ENCODE measurements at places on chromosomes 2 and 18.
A peak's percentile ranks its signal among the peaks of the same experiment; 100 is the strongest.

GRCh38 chr2:178404368-178404767 lies 46.6 kb downstream of the PRKRA start:
- DNase-seq, result peak; percentile 37

GRCh38 chr2:170525566-170525900 lies 189.6 kb upstream of the SP5 start:
- DNase-seq, result no peak

DNA sequence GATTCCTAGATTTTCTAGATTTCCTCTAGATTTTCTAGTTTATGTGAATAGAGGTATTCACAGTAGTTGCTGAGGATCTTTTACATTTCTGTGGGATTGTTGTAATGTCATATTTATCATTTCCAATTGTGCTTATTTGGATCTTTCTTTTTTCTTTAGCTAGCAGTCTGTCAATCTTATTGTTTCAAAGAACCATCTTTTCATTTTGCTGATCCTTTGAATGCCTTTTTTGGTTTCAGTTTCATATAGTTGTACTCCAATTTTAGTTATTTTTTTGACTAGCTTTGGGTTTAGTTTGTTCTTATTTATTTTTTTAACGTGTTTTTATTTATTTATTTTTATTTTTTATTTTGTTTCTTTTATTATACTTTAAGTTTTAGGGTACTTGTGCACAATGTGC lies 24.5 kb downstream of the CLIP4 start:
- DNase-seq, result no peak

DNA sequence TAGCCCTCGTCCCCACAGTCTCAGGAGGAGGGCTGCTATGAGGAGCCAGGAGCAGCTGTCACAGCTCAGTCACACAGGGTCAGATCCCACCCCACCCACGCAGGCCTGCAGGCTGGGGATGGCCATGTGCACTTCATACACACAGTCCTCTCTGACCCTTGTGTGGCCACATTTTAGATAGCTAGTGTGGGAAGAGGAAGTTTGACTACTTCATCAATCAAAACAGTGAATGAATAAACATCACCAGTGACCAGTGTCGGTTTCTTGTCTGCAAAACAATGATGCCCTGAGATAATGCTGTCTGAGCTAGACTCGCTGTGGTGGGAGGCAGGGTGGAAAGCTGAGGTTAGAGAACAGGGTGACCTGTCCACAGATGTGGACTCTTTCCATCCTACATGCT lies 107.1 kb downstream of the PIEZO2 start:
- no peak for DNase-seq

DNA sequence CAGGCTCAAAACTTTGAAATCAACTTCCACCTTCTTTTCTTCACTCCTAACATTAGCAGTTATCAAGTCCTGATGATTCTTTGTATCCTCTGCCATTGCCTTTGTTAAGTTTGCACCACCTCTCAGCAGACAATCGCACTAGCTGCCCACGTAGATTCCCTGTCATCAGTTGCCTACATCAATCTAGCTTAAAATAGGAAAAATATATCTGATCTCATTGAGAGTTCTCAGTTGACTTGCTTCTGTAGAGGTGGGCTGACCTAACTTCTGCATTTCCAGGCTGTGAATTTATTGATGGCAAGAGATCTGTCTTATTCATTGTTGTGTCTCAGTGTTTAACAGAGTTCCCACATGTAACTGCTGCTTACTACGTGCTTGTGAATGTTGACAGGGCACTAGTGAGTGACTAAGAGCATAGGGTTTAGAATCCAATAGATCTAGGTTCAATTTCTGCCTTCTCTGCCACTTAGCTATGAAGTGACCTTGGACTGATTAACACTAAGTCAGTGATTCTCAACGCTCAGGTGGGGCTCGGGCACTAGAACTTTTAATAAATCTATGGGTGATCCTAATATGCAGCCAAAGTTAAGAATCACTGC lies 3.7 kb upstream of the INSIG2 start:
- DNase-seq, result no peak

GRCh38 chr2:35410431-35411061 lies 945.0 kb upstream of the CRIM1 start:
- DNase-seq, result no peak

DNA sequence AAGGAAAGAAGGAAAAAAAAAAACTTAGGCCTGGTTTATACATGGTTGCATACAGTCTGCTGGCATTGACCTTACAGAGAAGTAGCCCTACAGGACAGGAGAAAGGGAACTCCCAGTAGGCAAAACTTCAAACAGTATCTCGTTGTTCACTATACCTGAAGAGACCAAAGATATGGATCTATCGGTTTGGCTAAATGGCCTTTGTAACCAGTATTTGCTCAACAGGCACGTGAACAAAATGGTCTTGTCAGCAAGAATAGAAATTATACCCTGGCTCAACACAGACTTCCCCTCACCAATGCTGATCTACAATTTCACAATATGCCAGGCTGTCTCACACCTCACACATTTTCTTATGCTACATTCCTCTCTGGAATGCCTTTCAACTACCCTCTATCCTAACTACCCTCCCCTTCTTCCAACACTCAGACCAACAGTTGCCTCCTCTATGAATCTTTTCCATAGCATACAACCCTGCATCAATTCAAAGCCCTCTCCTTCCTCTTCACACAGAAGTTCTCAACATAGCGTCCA lies 13.7 kb downstream of the HYCC2 start:
- no peak for DNase-seq

- no peak for DNase-seq
Measured at GRCh38 chr18:73959352-73959751, 188.3 kb downstream of the FBXO15 start.

- DNase-seq, result no peak
Measured at GRCh38 chr18:22846088-22846683, 86.9 kb upstream of the RBBP8 start.

GRCh38 chr18:13306583-13306982 lies 88.0 kb downstream of the LDLRAD4 start:
- no peak for DNase-seq

GRCh38 chr18:57009844-57010243 lies 137.0 kb upstream of the BOD1L2 start:
- DNase-seq, result no peak

DNA sequence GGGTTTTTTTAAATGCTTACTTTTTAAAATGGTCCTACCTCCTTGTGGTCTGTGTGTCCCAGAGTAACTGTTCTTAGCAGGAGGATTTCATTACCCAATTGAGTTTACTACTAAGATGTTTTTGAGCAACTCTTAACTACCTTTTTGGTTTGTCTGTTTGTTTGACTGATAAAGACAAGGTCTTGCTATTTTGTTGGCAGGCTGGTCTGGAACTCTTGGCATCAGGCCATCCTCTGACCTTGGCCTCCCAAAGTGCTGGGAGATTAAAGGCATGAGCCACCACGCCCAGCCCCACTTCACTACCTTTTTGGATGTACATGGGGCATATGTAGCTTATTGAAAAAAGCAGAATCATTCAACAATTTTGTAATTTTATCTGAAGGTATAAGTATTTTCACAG lies 14.9 kb downstream of the MRPS9 start:
- DNase-seq, result no peak

DNA sequence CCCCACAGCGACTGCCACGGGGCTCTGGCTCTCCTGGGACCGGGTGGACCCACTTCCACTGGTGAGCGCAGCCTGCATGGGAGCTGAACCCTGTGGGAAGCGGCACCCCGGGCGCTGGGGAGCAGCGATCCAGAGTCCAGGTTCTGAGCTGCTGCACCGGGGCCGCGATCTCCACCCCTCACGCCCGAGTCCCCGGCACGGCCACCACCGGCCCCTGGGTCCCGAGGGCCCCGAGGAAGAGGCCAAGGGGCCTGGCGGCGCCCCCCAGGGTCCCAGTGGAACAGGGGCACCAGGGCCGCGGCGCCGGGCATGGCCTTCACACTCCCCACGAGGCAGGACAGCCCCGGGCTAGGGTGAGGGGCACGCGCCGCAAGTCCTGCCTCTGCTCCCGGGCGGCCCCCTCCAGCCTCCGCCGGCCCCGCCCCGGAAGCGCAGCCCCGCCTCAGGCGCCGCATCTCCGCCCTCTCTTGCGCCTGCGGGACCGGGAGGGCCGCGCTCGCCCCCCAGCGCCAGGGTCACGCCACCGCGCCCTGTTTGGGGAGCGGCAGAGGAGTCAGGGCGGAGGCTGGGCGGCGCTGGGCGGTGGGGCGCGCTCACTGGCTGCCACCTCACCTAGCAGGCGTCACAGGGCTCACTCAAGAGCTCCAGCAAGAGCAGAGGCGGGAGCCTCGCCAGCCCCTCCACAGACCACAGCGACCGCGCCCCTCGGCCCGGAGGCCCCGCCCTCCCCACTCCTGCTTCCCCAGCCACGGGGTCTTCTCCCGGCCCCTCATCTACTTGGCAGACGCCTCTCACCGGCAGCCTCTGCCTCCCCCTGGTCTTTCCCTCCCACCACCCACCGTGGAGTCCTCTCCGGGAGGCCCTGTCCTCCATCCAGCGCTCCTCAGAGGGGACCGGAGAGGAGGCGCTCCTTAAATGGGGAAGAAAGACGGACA lies 26.8 kb downstream of the THAP4 start:
- peak; percentile 56 for DNase-seq

GRCh38 chr2:221202431-221202830 lies 369.7 kb downstream of the EPHA4 start:
- no peak for DNase-seq

- no peak for DNase-seq
Measured at GRCh38 chr2:9231291-9232165, 24.9 kb downstream of the ASAP2 start.

- no peak for DNase-seq
Measured at GRCh38 chr18:76621226-76621625, 126.2 kb upstream of the ZNF516 start.

DNA sequence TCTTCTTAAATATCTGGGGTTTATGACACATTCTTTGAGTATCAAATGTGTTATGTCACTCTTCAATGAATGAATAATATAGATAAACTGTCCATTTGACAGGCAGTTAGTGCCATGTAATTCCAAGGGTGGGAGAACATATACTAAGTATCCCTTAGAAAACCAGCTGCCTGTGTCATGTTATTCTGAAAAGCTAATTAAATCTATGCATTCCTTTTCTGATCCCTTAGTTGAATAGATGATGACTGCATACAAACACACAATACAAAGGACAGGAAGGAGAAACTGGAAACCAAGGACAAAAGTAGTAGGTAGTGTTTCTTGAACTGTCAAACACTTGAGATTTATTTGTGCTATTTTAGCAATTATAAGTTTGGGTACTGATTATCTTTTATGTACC lies 8.3 kb downstream of the ARHGAP28 start:
- DNase-seq, result no peak

GRCh38 chr2:233853883-233854240 lies 473 bp downstream of the HJURP start:
- no peak for DNase-seq
